SIG-M5 (cell line): ENCODE measurements at places on chromosomes 1 and 21.

- no peak for DNase-seq
These were observed 40.1 kb downstream of the S100A10 start for GRCh38 chr1:151953409-151954094.

GRCh38 chr1:117928881-117929342, 509 bp downstream of the GDAP2 start:
- DNase-seq = no peak

DNA sequence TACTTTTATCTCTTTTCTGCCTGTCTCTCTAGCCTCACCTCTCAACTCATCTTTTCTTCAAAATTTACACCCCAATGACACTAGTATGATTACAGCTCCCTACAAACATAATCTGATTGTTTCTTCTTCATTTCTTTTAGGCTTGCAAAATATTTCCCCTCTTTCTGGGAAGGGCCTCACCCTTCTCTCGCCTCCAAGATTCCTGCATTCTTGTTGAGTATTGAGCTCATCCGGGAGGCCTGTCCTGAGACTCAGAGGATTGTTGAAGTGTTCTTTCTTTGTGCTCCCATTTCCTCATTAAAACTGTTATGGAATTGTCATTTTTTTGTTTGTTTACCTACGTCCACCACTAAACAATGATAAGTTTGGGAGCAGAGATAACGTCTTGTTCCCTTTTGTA, 99.1 kb upstream of the CHRM3 start:
- DNase-seq = no peak

DNA sequence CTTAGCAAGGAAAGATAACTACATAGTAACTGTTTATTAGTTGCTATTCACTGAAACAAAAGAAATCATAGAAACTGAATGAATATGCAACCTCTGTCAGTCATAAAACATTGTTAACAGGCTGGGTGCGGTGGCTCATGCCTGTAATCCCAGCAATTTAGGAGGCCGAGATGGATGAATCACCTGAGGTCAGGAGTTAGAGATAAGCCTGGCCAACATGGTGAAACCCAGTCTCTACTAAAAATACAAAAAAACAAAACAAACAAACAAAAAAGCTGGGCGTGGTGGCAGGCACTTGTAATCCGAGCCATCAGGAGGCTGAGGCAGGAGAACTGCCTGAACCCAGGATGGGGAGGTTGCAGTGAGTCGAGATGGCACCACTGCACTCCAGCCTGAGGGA, 44.1 kb downstream of the CRB1 start:
- DNase-seq = no peak

- no peak for DNase-seq
These were observed 19.0 kb downstream of the BTG2 start for GRCh38 chr1:203324105-203325025.

- DNase-seq = no peak
These were observed 37.9 kb downstream of the FABP3 start for GRCh38 chr1:31335007-31335406.

GRCh38 chr1:33078030-33078591, 2.8 kb upstream of the AZIN2 start:
- DNase-seq = no peak
